HT-29 (cell line): ENCODE measurements at places on chromosomes 6 and 20.

GRCh38 chr6:74939151-74939708 is 266.6 kb downstream of the COL12A1 start:
- DNase-seq: peak; percentile 48

- DNase-seq: no peak
These were observed 151.6 kb downstream of the PRKN start for GRCh38 chr6:162576016-162576415.

DNA sequence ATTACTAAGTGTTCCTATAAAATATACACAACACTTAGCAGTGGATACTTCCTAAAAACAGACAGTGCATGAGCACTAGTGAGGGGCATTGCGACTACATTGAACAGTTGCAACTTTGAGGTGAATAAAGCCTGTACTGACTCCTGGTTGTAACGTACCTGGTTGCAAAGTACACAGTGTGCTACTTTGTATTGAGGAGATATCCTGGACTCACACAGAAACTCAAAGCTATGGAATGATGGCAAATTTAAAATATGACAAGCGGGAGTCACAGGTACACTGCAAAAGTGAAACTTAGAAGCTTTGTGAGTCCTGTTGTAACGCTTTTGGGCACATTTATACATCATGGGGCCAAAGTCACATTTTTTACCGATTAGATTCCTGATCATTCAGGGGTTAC is 55.6 kb upstream of the HLA-A start:
- DNase-seq: no peak

DNA sequence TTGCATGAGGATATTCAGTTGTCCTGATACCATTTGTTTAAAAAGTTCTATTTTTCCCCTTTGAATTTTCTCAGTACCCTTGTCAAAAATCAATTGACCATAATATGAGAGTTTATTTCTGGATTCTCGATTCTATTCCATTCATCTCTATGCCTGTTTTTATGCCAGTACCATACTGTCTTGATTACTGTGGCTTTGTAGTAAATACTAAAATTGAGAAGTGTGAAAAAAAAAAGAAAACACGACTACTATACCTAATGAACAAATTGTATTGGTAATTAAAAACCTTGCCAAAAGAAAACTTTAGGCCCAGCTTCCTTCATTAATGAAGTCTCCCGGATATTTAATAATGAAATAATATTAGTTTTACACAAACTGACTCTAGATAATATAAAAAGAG is 185.7 kb downstream of the TBC1D7 start:
- DNase-seq: no peak

DNA sequence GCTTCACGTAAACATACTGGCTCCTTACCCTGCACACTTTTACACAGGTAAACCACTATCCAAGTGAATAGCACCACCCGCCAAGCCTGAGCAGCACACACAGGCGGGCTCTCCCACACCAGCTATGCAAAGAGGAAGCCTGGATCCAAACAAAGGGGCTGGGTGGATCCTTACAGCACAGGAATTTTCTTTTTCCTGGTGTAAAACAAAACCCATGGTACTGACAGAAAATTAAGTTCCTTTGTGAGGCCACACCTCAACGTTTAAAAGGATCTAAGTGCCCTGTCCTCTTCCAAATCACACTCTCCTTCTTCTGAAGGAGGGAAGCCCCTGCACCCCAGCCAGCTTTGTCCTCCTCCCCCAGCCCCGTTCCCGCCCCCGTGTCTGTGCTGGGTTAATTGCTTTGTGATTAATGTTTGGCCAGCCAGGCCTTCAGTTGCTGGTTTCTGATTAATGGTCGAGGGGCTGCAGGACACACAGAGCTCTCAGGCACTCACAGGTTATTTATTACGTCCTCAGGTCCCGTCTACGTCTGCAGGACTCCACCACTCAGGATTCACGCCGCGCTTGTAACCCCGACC is 6.1 kb downstream of the DACT2 start:
- DNase-seq: no peak

- DNase-seq: no peak
These were observed 256.9 kb upstream of the SASH1 start for GRCh38 chr6:148085631-148086331.

- no peak for DNase-seq
These were observed 2.7 kb upstream of the C6orf163 start for GRCh38 chr6:87341899-87342298.

GRCh38 chr6:163576114-163576513 is 161.6 kb downstream of the QKI start:
- no peak for DNase-seq

DNA sequence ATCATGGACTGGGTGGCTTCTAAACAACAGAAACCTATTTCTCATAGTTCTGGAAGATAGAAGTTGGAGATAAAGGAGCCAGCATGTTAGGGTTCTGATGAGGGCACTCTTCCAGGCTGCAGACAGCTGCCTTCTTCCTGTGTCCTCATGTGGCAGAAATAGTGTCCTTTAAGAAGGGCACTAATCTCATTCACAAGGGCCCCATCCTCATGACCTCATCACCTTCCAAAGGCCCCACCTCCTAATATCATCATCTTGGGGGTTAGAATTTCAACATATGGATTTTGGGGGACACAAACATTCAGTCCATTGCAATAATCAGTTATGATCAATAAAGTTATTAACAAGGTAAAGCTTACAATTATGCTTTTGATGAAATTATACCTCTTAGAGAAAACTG is 130.8 kb upstream of the SLC22A23 start:
- no peak for DNase-seq

- DNase-seq: no peak
These were observed 92.7 kb downstream of the SASH1 start for GRCh38 chr6:148435386-148435785.

DNA sequence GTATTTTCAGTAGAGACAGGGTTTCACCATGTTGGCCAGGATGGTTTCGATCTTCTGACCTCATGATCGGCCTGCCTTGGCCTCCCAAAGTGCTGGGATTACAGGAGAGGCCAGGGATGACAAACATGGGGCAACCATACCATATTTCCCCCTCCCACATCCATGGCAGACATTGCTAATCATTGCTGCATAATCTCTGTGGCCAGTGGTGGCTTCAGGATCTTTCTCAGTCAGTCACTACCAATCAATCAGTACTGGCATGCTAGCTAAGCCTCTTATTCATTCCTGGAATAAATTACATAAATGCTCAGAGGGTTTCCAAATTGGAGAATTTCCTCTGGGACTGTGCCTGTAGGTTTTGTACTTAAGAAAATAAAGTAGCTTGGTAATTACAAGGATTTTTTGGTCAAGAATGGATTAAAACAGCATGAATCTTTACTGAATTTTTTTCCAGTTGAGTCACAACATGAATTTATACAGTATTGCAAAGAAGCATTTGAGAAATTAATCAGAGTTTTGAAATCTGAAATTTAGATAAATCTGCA is 138.1 kb downstream of the FNDC1 start:
- DNase-seq: no peak

DNA sequence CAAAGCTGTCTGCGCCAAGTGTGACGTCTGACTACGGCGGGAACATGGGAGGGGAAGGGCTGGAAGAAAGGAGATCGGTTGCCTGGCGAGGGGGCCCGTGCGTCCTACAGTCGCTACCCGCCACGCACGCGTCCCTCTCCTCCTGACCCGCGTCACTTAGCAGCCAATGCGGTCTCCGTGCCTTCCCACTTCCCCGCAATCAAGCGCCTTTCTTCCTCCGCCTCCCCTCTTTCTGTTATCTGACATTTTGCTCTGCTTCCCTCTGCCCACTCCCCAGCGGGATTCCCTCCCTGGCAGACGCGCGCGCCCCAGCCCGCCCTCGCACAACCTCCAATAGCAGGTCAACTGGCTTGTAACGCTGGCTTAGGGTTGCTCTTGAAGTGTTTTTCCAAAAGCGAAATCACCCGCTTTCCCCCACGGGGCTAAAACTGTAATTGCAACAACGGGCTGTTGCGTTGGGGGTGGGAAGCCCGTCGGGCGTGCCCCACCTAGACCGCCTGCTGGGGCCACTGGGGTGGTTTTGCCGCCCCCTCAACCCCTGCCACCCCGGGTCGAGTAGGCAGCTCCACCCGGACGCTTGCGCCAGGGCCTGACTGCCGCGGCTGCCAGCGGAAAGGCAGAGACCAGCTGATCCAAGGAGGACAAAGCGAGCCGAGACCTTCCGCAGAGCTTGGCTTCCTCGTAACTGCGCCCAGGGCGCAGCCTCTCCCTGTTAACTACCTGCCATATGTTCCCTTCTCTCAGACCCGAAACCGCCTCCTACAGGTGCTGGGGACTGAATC is 6.2 kb upstream of the SOX4 start:
- DNase-seq: peak; percentile 82

- DNase-seq: peak; percentile 54
These were observed 129.1 kb downstream of the TNFRSF21 start for GRCh38 chr6:47180633-47181032.

GRCh38 chr20:36862857-36863668 is 12.9 kb upstream of the TLDC2 start:
- DNase-seq: no peak
